ENCODE measurements at places on chromosomes 4 and X.

DNA sequence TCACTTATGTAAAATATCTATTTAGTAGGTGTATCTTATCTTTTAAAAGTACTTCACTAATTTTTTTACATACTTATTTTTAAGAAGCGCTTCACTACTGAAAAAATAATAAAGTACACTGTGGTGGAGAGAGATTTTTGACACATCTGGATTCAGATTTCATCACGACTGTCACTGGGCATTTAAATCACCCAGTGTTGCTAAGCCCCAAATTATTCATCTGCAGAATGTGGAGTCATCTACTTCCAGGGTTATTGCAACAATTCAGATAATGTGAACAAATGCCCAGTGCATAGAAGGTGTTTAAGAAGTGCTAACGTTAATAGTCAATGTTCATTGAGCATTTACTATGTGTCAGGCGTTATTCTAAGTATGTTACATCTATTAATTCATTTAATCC, 41.8 kb downstream of the AASDH start:
- no peak for DNase-seq

GRCh38 chr4:7032596-7032995, 10.6 kb upstream of the TADA2B start:
- no peak for DNase-seq

DNA sequence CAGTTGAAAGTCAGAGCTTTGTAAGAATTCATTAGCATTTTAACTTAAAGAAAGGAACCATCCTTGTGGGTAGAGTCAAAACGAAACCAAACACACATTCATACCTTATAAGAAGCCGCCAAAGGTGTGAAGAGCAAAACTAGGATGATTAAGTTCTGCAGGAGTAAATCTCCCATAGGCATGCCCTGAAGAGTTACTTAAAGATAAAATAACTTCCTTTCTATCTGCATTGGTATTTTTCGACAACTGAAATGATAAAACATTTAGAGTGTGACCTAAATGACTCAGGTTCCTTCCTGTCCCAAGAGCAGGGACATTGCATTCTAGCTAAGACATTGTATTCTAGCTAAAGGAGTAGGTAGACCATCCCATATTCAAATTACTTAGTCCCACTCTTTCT, 75.3 kb downstream of the BCOR start:
- DNase-seq, result no peak

GRCh38 chrX:70338290-70338689, 48.4 kb downstream of the KIF4A start:
- no peak for DNase-seq

GRCh38 chr4:139823746-139824145, 158.1 kb downstream of the MGST2 start:
- DNase-seq, result no peak

GRCh38 chr4:141432000-141432712, 204.2 kb upstream of the IL15 start:
- DNase-seq, result no peak

DNA sequence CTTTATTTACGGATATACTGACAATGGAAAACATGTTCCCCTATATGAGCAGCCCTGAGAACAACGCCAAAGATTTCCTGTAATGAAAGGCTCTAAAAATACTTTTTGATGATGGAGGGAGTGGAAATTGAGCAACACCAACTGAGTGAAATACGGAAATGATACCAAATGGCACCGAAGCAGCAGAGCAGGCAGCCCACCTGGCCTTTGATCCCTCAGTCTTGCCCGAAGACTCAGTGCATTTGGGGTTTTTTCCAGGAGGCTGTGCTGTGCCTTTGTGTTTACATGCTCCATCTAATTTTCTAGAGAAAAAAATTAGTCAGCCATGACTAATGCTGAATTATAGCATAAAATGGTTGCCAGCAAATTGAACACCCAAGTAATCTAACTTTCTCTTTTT, 169.9 kb upstream of the RBPJ start:
- DNase-seq, result no peak

DNA sequence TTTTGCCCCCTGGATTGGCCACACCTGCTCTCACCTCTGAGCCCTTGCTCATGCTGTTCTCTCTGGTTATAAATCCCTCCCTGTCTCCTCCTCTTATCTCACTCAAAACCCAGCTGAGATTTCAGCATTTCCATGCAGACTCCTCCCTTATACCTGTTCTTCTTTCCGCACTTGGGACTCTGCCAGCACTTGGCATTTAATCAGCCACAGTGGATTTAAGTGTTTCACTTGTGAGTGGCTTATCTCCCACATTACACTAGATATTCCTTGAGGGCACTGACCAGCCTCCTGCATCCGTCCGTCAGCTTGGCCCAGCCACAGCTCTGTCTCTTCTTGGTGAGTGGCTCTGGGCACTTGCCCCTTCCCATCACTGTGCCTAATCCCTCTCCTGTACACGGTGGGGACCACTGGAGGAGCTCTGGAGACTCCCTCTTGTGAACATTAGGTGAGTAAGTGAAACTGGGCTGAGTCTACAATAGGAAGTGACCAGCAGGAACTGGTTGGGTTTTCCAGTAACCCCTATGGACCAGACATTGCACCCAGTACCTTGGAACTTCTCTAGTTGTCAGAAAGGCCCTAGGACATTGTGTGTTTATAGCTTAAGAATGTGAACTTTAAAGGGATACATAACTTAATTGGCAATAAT, 19.9 kb downstream of the FGFBP1 start:
- no peak for DNase-seq

DNA sequence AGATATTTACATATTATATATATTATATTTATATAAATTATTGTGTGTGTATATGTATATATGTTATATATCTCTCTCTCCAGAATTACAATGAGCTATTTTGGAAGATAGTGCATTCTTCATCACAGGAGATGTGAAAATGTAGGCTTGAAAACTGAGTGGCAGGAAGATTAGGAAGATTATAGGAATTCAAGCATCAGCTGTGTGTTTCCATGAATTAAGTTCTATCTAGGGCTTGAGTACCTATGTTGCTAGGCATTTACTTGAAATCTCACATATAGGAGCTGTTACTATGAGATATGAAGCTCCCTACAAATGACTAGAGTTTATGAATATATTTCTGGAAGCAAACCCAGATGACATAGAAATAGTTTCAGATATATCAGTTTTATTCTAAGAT, 328.7 kb downstream of the EPHA5 start:
- DNase-seq, result no peak

GRCh38 chr4:165915215-165915614, 42.2 kb downstream of the TLL1 start:
- no peak for DNase-seq

DNA sequence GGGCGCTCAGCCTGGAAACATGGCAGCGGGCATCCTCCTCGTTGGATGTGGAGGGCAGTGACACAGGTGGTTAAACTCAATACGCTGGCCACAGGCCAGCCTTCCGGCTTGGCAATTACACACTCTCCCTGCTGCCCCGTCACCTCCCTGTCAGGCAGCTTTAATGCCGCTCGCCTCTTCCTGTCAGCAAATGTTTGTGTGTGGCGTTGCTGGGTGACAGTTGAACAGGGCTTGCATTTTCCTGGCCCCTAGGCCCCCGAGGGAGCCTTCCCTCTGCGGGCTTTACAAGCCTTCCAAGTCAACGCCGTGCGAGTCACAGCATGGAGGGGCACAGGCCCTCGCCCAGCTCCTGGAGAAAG, 620.0 kb downstream of the BCOR start:
- no peak for DNase-seq

GRCh38 chrX:103480526-103480925, 38.8 kb downstream of the RAB40A start:
- no peak for DNase-seq

GRCh38 chr4:158356301-158356700, 146.0 kb downstream of the TMEM144 start:
- DNase-seq, result no peak

- DNase-seq, result no peak
Observed at GRCh38 chrX:119640731-119641170, 34.5 kb upstream of the NKRF start.

DNA sequence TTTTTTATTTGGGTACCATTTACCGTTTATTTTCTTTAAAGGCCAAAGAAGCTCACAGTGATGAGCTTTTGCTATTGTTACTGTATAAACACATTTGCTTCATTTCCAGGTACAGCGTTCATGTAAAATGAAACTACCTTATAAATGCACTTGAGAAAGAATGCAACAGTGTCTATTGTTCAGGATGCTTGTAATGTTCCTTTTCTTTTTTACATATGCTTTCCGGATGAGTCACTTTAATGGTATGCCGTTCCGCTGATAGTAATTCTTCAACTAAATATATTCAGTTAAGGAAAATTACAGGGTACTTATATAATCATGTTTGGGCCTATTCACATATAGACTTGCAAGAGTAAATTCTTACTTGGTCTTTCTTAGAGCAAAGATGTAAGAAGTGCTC, 354.9 kb downstream of the RPA4 start:
- no peak for DNase-seq

DNA sequence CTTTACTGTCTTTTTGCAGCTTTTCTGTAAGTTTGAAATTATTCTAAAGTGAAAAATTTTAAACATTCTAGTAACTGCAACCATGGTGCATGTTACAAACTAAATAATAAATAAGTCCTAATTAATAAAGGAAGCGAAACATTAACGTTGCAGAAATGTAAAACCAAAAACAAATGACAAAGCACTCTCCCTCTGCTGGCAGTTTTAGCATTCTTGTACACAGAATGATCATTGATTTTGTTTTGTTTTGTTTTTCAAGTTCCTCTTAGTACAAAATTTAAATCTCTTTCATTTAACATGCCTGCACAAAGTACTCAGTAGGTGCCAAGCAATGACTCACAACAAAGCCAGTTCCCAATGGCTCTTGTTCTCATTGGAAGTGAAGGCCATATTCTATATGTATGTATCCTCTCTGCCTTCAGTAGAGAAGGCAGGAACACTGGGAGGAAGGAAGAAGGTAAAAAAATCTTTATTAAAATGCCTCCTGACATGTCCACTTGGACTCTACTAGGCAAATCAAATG, 13.7 kb upstream of the TMSB4X start:
- DNase-seq, result no peak

DNA sequence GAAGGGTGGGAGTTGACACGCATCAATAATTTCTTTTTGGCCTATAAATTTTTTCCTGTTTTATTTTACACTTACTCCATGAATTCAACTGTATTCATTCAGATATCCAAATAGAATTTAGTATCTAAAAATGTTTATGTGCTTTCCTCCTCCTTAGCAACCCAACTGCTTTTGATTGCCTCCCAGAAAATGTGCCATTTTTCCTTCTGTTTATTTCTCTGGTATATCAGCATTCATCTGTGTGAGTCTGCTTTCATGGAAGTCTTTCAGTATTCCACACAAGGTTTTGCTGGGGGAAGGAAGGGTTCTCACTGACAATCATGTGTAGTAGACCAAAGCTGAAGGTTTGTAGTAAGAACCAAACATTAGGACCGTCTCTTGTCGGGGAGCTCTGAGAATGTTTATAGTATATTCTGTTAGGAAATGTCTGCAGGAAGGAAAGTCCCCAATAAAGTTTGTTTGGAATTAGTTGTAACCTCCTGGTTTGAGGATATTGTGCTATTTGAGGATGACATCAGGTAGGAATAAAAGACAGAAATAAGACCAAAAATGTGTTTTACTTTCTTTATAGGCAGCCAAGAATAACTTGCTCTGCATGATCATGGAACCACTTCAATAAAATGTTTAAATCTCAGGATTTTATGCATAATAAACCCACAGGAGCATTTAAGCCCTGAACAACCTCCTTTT, 673.6 kb upstream of the INTU start:
- DNase-seq, result no peak

- DNase-seq, result no peak
Observed at GRCh38 chr4:148211533-148211932, 230.7 kb downstream of the NR3C2 start.

GRCh38 chr4:15240764-15241163, 187.1 kb upstream of the C1QTNF7 start:
- DNase-seq, result no peak

DNA sequence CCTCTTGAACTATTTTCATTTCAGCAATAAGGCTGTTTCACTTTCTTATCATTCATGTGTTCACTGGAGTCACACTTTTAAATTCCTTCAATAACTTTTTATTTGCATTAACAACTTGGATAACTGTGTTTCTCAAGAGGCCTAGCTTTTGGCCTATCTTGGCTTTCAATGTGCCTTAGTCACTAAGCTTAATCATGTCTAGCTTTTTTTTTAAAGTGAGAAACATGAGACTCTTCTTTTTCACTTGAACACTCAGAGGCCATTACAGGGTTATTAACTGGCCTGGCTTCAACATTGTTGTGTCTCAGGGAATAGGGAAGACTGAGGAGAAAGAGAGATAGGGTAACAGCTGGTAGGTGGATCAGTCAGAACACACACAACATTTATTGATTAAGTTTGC, 64.0 kb upstream of the VCX2 start:
- DNase-seq, result no peak

DNA sequence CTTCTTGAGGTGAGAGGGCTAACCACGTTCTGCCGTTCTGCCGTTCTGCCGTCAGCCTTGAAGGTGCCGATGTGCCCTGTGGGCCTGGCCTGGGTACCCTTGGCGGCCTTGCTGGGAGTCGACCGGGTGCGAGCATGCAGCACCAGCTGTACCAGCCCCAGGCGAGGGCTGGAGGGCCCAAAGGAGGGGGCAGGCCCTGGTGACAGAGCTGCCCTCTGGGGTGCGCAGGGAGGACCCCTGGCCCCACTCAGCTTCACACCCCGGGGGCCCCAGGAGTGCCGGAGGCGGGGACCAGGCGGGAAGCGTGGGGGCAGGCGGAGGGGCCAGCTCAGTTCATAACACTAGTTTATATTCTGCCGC, 22.1 kb downstream of the UVSSA start:
- DNase-seq, result no peak
